ENCODE measurements at places on chromosomes 12 and 14. TPM values are rescaled to one million over a fixed set of nuclear protein-coding genes. Genes with fewer than 3 reads are reported as not detected.

Gene AKAP3
- 2.4 TPM for total RNA-seq

Gene INHBC
- total RNA-seq, result not detected

Gene C14orf132
- 2.4 TPM for total RNA-seq

Gene ADAMTS20
- total RNA-seq, result not detected

Gene DBX2
- total RNA-seq, result 0.07 TPM

Gene KRT2
- not detected for total RNA-seq

Gene C3AR1
- total RNA-seq, result 6.9 TPM

Gene SRRM4
- total RNA-seq, result 0.42 TPM

DNA sequence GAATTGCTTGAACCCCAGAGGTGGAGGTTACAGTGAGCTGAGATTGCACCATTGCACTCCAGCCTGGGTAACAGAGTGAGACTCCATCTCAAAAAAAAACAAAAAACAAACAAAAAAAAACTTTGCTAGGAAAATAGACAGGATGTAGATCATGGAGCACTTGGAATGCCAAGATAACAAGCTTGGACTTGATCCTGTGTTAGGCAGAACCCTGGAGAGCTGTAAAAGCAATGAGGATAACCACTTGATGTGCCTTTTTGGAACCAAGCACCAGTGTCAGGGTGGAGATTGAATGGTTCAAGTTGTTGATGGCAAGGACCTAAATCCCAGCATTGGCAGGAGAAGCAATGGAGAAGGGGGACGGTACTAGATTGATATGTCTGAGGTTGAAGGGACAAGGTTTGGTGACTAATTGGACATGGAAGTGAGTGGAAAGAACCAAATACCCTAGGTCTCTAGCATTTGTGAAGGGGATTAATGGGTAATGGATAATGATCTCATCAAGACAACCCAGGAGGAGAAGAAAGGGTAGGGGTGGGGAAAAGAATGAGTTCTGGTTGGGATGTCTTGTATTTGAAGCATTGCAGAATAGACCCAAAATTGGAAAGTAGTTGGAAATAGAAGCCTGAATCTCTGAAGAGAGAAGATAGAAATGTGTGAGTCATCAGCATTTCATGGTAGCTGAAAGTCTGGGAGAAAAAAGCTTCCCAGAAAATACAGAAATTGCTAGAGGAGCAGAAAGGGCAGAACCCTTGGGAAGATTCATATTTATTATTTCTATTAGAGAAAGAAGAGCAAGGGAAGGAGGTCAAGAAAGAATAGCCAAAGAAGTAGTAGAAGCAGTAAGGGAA is 176.7 kb downstream of the NUAK1 start:
- DNase-seq, result no peak

DNA sequence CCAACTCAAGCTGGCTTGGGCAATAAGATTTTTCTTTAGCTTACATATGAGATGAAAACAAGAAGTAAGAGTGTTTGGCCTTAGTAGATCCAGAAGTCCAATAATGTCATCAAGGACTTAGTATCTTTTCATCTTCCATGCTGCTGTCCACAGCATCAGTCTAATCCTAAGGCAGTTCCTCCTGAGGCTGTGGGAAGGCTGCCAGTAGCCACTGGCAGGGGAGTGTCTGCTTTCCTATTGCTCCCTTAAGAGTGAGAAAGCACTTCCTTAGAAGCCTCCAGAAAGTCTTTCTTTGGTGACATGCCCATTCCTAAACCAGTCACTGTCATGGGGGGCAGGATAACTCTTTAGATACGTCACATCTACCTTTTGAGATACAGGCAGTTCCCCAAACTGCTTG is 317.7 kb downstream of the BMP4 start:
- peak; percentile 46 for DNase-seq

DNA sequence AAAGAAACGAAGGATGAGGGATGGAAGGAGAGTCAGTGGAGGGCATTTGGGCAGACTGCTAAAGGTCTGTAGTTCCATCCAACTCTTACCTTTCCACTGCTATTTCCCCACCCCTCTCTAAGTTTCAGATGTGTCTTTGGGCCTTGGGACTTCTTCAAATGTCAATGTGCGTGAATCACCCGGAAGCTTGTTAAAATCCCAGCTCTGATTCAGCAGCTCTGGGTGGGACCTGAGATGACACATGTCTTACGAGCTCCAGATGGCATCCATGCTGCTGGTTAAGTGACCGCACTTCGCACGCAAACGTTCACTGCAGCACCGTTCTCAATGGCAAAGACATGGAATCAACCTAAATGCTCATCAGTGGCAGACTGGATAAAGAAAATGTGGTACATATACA is 309.9 kb downstream of the VRK1 start:
- no peak for DNase-seq

DNA sequence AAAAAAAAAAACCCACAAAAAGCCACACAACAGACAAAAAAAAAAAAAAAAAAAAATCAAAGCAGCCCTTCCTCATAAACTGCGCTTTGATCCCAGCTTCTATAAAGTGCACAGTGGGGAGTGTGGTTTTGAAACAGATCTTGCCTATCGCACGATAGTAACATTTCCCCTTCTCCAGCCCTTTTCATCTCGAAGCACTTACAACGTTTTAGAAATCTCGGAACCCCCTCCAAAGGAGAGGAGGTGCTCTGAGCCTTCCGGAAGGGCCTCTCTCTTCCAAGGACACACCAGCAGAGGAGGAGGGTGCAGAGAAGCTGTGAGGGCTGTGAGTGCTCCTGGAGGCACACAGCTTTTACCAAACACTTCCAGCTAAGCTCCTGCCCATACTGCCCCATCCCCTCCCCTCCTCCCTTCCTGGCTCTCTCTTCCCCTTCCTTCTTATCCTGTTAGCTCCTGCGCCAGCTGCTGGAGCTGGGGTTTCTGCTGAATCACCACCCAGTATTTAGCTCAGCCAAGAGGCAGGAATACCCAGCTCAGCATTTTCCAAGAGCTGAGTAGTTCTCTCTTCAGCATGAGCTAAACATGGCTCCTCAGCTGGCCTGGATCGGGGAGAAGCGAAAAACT is 28.4 kb downstream of the SLC7A8 start:
- peak; percentile 85 for DNase-seq

GRCh38 chr14:30907659-30908057 is 33.3 kb downstream of the COCH start:
- DNase-seq, result no peak

GRCh38 chr12:46407361-46407760 is 34.8 kb upstream of the SLC38A2 start:
- DNase-seq, result no peak

DNA sequence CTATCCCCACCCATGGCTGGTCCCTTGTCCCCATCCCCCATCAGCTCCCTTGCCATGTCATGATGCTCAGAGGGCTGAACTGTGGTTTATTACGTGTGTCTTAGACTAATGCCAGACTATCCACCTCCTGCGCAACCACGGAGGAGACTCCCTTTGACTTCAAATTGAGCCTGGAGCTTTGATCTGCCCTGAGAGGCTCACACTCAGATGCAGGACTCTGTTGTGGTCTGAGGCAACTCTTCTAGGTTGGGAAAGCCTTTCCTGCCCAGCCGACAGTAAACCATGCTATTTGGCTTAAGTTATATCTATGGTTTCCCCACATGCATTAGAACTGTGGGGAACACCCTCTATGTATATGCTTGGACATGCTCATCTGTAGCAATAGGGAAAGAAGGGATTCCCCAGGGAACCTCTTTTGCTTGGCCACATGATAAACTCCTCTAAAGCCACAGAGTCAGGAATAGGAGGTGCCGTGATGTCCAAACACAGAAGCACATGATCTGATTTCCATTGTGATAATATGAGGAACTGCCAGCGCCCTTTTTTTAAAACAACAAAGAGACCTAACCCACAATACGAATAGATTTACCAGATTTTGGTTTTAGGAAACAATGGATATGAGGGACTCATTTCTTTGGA is 11.1 kb upstream of the LGALS3 start:
- no peak for DNase-seq

GRCh38 chr12:124915239-124916236 is 1.1 kb upstream of the UBC start:
- DNase-seq, result peak; percentile 70

GRCh38 chr14:90274808-90275457 is 18.6 kb downstream of the PSMC1 start:
- DNase-seq, result no peak

- DNase-seq, result no peak
These were observed 151.5 kb upstream of the PRICKLE1 start for GRCh38 chr12:42741091-42741490.

DNA sequence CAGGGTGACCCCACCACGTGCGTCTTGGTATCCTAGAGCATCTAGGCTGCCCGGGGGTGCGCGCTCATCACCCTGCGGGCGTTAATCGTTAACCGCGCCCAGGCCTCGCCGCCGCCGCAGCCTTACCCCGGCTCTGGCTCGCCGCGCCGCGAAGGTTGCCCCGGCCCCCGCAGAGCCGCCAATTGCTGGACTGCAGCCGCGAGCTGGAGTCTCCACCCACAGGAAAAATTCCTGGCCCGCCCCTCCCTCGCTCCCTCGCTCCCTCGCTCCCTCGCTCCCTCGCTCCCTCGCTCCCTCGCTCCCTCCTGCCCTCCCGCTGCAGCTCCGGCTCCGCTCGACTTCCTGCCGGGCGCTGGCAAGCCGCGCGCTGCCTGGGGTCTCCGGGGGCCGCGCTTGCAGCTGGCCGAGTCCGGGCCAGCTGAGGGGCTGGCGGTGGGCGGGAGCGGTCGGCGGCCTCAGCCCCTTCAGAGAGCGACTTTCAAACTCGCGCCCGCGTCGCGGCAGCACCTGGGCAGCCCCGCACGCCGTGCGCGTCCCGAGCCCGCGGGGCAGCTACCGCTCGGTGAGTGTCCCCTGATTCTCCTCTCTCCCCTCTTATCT is at the start of gene PLEKHG3:
TSS of gene PLEKHG3 (plus strand) at position 282 of the 600 bp plus-strand sequence. CDS start 23,208 bp downstream, outside the sequence.
- peak; percentile 89 for DNase-seq

- no peak for DNase-seq
These were observed 117.5 kb upstream of the EVL start for GRCh38 chr14:99947695-99948094.

DNA sequence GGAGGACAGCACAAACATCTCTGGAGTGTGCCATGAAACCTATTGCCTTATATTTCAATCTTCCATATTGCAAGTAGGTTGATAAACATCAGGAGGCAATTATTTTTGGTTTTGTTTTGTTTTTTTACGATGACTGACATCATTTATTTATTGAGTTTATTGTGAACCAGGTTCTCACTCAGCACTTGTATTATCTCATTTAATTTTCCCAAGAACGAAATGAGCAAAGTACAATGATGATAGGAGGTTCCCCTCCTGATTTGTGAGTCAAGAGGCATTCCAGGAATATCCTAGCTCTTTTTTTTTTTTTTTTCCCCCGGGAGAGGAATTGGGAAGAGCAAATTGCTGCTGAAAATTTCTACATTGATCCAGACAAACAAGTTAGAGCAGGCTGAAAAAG is 4.7 kb downstream of the SOCS2 start:
- no peak for DNase-seq

DNA sequence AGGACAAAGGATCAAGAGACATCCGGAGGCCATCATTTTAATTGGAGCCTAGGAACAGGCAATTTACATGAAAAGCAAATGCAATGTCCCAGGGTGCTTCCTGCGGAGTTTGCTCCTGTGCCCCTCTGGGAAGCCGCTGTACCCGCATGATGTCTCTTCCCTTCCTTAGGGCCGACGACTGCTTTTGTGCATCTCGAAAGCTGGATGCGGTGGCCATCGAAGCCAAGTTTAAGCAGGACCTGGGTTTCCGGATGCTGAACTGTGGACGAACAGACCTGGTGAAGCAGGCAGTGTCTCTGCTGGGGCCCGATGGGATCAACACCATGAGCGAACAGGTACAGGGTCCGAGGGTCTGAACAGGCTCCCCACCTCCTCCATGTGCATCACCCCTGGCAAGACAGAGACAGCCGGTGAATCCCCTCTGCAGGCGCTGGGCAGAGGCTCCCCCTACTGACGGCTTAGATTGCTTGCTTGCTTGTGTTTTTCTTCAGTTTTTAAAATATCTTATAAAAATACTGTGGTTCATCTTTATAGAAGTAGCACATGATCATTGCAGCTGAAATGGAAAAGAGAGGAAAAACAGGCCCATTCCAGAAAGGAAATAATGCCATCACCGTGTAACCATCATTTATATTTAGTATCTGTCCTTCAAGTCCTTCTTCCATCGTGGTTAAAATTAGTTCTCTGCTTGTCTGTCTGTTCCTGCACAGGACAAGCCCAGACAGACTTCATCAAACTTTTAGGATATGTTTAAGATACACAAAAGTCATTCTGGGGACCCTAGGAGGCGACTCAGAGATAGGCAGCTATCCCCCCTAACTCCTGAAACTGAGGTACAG is 75.4 kb upstream of the PWP1 start:
- DNase-seq, result peak; percentile 43

- DNase-seq, result no peak
These were observed 7.7 kb downstream of the TBX5 start for GRCh38 chr12:114397978-114398881.

GRCh38 chr12:67430708-67431335 is 161.7 kb downstream of the CAND1 start:
- peak; percentile 79 for DNase-seq

GRCh38 chr12:55927588-55928502 is at the start of gene PYM1:
Gene PYM1, minus strand, starts transcription at chr12:55927894. Its CDS starts 133 bp downstream, at chr12:55927761.
- DNase-seq, result peak; percentile 82

DNA sequence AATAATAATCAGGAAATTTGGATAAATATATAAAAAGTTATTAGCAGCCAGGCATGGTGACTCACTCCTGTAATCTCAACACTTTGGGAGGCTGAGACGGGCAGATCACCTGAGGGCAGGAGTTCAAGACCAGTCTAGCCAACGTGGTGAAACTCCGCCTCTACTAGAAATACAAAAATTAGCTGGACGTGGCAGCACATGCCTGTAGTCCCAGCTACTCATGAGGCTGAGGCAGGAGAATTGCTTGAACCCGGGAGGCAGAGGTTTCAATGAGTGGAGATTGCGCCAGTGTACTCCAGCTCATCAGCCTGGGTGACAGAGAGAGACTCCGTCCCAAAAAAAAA is 64.5 kb downstream of the SYT1 start:
- DNase-seq, result no peak

GRCh38 chr14:58501214-58501816 is 73.8 kb downstream of the KIAA0586 start:
- DNase-seq, result no peak

DNA sequence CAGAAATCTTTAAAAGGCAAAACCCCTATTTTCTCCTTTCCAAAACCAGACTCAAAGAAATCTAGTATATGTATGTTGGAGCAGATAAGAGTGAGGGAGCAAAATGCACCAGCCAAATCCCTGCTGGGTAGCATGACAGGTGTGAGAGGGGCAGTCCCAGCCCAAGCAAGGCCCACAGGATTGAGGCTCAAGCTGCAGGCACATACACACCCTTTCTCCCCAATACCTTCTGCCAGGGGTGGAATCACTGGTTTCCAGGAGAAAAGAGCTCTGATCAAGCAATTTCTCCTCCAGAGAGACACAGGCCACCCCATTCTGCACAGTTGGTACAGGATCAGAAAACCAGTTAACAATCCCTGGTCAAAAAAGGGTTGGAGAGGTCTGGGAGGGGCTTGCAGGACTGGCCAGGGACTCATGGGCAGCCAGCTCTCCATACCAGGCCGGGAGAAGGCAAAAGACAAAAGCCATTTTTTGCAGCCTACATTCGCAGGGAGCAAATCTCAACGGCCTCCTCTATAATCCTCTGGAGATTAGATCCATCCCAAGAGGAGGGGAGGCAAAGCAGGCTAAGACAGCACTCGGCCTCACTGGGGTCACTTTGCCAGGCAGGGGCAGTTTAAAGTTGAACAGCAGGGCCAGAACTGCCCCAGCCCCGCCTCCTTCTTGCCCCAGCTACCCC is 2.1 kb downstream of the KMT2D start:
- DNase-seq, result no peak

GRCh38 chr14:45610318-45610717 is 357.3 kb upstream of the MIS18BP1 start:
- DNase-seq, result no peak

Measured in left ventricle myocardium superior (tissue), 1 donor.